ENCODE measurements at places on chromosomes 4 and X. TPM values are rescaled to one million over a fixed set of nuclear protein-coding genes. Genes with fewer than 3 reads are reported as not detected.

DNA sequence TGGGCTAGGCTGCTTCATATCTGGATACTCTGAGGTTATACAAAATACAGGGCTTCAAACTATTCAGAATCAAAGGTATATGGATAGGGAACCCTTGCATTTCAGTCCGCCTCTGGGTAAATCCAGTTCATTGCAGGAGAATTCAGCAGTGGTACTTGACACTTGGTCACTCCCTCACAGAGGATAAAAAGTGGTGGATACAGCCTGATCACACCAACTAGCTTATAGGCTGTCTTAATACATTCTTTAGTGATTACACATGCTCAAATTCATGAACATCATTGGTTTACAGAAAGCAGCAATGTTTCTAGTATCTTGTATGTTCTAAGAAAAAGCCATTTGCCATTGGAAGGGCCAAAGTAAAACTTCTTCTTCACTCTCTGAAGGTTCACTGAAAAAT is 104.8 kb upstream of the PDE5A start:
- DNase-seq, result no peak

GRCh38 chrX:136768469-136769084 is 12.2 kb downstream of the ARHGEF6 start:
- DNase-seq, result peak; percentile 26

- no peak for DNase-seq
These were observed 132.8 kb upstream of the FUNDC1 start for GRCh38 chrX:44675362-44676024.

GRCh38 chrX:110414679-110415439 is 56.2 kb downstream of the RTL9 start:
- no peak for DNase-seq

- no peak for DNase-seq
These were observed 3.9 kb downstream of the PRSS12 start for GRCh38 chr4:118348886-118349285.

PALLD gene
- 103 TPM for total RNA-seq

NOX1 gene
- total RNA-seq, result not detected

MAGEA2B gene
- total RNA-seq, result not detected

CCNA2 gene
- total RNA-seq, result 4.9 TPM

- no peak for DNase-seq
These were observed 155.7 kb downstream of the CHIC2 start for GRCh38 chr4:53908661-53909078.

- no peak for DNase-seq
These were observed 134.4 kb downstream of the AFF1 start for GRCh38 chr4:87069037-87069742.

DNA sequence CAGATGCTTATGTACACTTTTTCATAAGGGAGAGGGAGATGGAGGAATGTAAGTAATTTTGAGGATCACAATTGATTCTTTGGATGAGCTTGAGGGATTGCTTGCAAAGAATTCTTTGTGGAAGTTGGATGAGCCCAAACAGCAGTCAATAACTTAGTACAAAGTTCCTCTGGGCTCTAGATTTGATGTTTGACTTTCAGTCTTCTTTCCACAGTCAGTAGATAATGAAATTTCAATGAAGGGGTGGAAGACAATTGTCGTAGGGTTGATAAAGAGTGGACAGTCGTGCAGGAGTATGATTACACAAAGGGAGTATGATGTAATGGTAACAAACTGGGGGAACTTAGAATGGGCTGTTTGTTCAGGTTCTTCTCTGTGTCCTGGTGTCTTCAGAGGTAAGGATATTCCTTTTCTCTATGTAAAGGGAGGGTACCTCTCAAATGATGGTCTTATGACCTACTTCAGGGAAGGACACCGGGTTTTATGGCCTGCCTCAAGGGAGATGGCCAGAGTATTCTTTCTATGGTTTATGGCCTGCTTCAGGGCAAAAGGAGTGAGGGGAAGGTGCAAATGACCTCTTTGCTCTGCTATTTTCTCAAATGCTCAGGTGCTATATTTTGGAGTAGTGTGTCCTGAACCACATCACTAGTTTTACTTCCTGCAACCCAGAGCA is 1.7 kb upstream of the ABRAXAS1 start:
- DNase-seq, result no peak

GRCh38 chr4:173332021-173332487 is 2.1 kb downstream of the HMGB2 start:
- no peak for DNase-seq

GRCh38 chr4:17329046-17329445 is 182.8 kb downstream of the QDPR start:
- DNase-seq, result no peak

FBXO8 gene
- total RNA-seq, result 35.6 TPM

TLR2 gene
- total RNA-seq, result 5.0 TPM

DNA sequence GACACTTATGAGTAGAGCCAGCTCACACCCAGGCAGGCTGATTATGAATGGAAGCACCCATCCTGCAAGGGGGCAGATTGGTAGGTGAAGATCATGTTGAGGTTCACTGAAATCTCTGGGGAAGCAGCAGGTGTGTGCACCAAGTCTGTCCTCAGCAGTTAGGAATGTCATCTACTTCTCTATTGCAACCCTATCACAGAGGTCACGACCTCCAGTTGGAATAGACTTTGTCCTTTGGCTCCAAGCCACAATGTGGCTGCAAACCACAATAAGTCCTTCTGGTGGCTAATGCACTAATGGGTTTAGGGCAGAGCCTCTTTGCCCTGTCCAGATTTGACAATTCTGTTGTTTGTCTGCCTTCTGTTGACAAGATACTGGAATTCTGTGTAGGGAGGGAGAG is 1056.7 kb downstream of the PCDH19 start:
- no peak for DNase-seq

DNA sequence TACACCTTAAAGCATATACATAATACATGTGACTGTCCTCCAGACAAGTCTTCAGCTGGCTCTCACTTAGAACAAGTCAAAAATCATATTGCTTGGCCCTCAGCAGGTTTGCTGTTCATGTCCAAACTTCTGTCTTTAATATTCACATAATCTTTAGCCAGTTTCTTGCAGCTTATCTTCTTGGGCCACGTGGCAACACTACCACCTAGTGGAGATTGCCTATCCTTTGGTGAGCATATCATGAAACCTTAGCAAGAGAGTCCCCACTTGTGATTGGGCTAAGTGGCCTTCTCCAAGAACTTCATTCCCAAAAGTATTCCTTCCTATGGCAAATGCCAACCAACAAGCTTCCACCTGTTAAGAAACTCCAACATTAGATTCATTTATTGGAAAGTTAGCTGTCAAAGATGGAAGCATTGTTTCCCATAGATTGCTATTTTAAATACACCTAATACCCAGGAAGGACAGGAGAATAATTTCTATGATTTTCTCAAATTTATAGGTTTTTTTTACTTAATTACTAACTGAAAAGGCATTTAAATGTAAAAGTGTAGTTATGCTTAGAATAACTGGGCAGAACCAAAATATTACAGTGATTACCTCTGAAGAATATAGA is 231.9 kb upstream of the INTU start:
- no peak for DNase-seq

DNA sequence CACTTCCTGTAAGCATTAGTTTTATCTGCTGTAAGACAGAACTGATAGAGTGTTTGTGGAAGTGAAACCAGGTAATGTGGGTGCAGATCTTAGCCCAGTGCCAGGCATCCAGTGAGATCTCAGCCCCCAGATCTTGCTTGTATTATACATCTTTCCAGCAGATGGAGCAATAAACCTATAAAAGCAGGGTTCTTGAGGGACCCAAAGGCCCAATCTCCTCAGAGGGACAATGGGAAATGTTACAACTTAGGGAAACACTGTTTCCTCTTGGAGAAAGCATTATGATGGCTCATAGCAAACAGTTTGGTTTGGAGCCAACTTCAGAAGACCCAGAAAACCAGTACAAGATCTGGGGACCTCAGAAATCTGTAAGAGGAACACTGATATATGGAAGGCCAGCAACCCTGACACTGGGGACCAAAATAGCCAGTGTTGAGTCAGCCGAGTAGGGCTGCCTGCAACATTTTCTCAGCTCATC is 206.3 kb downstream of the SLC7A11 start:
- DNase-seq, result no peak

DNA sequence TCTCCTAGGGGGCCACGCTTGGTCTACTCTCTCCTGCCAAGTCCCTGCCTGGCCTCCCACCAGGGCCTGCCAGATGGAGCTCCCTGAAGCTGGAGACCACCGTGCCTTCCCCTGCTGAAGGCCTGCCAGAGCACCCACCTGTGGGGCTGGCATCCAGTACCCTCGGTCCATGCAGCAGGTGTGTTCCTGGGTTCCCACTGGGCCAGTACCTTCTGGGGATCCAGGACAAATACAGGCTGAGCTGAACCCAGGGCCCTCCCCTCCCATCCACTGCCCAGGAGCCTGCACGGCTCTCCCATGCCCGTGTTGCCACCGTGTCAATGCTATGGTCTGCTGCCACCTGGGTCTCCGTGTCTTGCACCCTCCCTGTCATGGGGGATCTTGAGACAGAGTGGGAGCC is 68.8 kb downstream of the ABLIM2 start:
- no peak for DNase-seq

DNA sequence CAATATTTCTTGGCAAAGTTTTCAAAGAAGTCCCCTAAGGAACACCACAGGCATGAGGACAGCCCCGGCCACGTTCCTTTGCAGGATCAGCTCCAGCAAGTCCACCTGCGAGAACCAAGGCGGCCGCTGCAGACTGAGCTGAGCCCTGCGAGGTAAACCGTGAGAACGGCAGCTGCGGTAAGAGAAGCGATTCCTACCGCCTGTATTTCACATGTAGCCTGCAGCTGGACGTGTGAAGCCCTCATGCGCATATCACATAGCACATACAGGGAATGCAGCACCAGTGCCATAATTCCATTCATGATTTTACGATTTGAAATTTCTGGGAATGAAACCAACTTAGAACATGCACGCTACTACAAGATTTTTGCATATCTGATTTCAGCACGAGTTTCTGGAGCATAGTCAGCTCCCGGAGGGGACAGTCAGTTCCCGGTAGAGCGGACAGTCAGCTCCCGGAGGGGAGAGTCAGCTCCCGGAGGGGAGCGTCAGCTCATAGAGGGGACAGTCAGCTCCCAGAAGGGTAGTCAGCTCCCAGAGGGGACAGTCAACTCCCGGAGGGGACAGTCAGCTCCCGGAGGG is 41.7 kb downstream of the FGFRL1 start:
- DNase-seq, result no peak

DGKK gene
- not detected for total RNA-seq

PNMA5 gene
- total RNA-seq, result not detected

QDPR gene
- 3.8 TPM for total RNA-seq

DNA sequence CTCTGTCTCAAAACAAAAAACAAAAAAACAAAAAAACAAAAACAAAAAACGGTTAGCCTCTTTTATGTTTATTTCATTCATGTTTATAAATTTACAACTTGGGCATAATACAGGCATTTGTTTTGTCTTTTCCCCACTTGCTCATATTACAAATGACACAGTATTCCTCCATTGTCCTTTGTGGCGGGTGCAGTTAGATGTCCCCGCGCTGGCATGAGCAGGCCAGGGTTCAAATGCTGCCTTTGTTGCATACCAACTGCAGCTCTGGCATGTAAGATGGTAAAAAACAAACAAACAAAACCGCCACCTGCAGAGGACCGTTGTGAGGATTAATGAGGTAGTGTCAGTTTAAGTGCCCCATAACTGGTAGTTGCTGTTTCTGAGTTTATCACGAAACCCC is 16.1 kb upstream of the HPF1 start:
- no peak for DNase-seq

DNA sequence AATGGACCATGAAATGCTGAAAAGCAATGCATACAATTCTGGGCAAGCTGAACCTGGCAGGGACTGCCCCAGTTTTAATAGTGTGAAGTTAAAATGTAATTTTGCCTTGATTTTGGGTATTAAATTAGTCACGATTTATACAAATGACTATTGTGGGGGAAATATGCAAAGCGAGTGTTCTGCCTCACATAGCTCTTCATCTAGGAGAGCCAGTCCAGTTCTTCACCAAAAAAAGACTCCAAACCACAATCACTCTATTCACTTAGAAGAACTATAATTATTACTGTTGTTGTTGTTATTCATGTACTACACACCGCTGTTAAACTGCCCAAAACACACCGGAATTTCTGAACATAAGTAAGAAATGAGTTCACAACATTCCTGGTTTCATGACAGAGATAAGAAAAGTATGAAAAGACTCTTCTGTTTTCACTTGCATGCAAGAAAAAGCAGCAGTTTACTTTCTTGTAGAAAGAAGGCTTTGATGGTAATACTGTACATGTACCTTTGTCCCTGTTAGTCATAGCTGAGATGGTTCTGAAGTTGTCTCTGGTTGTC is 101.9 kb downstream of the QRFPR start:
- no peak for DNase-seq

GRCh38 chr4:55906323-55906722 is 42.4 kb upstream of the CEP135 start:
- DNase-seq, result no peak
